ENCODE measurements at places on chromosomes 2 and 18.

- DNase-seq, result no peak
These were observed 4.4 kb downstream of the NEB start for GRCh38 chr2:151729837-151730236.

GRCh38 chr2:178449700-178450523 is 1.1 kb downstream of the PRKRA start:
- DNase-seq, result no peak

DNA sequence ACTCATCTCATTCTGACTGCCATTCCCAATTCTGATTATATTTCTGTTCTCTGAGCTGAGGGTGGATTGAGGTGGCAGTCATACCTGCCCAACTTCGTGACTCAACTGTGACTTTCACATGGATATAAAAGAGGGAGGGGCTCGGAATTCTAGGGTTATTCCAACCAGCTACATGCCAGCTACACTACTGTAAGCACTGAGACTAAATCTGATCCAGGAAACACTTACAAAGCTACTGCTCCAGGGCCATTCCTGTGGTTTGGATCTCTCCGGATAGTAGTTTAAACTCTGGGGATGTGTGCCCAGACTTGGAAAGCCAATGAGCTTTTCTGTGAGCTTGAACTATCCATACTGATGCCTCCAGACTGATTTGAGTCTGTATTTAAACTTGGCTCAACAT is 7.9 kb downstream of the MAP2 start:
- DNase-seq, result no peak

- DNase-seq, result no peak
These were observed 33.2 kb upstream of the MTIF2 start for GRCh38 chr2:55302241-55302640.

GRCh38 chr2:240179186-240179815 is 38.8 kb upstream of the OTOS start:
- DNase-seq, result no peak

- no peak for DNase-seq
These were observed 661.6 kb downstream of the PLCL1 start for GRCh38 chr2:198465970-198466369.

DNA sequence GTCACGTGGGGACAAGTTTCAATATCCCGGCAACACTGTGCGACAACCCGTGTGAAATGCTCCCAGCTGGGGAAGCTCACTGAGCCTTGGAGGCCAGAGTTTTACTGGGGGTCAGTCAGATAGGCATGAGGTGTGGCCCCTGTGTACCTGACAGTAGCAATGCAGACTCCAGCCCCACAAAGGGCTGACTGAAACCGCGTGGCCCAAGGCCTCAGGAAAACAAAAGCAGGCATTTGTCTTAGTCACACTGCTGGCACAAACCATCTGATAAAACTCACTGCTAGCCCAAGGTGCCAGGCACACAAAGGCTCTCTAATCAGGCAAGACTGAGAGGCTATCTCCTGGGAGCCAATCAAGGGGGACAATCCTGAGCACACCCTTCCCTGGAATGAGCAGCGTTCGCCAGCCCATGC is 786.6 kb upstream of the RAB6C start:
- DNase-seq, result no peak

DNA sequence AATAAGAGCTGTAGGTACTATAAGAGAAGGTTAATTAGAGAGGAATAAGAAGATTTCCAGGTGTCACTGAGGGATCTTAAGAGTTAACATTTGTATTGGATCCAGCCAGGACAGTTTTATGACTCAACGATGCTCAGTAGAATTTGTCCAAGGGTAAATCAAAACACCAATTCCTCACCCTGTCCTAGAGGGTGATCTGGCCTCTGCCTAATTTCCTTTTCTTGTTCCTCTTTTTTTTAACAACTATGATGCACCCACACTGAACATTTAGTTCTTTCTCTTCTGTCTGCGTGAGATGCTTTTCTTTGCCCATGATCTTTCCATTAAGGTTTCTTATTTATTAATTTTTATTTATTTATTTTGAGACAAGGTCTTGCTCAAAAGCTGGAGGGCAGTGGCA is 92.0 kb downstream of the PMS1 start:
- no peak for DNase-seq
